ENCODE measurements at places on chromosomes 3 and 15.

- DNase-seq = no peak
These were observed 452.0 kb downstream of the GABRG3 start for GRCh38 chr15:27422997-27423396.

DNA sequence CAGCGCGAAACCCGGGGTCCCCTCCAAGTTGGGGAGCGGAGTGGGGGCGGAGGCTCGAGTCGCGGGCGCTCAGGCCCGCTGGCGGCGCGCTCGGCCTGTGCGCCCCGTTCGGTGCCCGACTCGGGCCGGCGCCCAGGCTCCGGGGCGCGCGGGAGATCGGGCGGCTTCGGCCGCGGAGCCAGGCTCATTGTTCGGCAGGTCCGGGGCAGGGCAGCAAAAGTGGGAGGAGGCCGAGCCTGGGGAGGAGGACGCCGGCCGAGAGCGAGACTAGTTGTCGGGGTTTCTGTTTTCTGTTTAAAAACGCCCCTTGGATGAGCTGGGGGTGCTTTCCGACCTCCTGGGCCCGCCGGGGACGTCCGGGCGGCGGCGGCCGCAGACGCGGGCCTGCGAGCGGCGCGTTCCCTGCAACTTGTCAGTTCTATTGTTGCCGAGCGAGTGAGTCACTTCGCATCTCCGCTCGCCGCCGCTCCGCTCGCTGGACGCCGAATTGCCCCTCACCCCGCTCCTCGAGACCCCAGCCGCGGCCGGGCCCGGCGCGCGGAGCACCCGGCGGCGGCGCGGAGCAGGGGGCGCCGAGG is 676 bp downstream of the TCF12 start:
- peak; percentile 71 for DNase-seq

DNA sequence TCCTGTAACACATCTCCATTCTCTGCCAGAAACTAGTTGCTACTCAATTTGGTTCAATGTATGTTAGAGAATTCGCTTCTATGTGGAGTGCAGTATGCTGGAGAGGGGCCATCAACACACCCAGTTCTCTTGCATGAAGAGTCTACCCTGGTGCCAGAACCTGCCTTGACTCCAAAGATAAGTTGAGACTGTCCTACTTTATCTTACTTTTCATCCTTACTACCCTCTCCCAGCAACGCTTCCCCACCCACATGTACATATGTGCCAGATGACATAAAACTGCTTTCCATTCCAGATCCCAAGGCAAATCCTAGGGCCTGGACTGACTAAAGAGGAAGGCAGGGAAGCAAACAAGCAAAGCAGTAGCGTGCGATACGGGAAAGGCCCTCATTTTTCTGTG is 442.6 kb upstream of the THRB start:
- no peak for DNase-seq

DNA sequence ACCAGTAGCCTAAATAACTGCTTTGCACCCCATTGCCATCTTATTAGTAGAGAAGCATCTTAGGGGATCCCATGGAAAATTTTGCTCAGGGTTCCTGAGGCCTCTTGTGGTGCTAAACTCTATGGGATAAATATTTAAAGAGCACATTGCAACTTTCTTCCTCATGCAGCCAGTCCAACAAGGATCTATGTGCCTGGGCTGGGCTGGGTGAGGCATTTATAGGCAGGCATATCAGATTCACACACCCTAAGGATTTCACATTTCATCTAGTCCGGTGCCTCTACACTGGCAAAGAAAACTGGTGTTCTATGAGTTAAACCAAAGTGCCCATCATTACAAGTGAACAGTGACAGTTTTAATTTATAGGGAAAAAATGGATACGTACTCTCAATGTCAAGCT is 512.3 kb downstream of the EDEM1 start:
- DNase-seq = no peak

GRCh38 chr3:32956750-32957570 is 5.5 kb downstream of the CCR4 start:
- DNase-seq = no peak

GRCh38 chr3:18946524-18946923 is 201.8 kb upstream of the KCNH8 start:
- DNase-seq = no peak

GRCh38 chr3:139111392-139112229 is 66.9 kb upstream of the PRR23C start:
- DNase-seq = peak; percentile 55

DNA sequence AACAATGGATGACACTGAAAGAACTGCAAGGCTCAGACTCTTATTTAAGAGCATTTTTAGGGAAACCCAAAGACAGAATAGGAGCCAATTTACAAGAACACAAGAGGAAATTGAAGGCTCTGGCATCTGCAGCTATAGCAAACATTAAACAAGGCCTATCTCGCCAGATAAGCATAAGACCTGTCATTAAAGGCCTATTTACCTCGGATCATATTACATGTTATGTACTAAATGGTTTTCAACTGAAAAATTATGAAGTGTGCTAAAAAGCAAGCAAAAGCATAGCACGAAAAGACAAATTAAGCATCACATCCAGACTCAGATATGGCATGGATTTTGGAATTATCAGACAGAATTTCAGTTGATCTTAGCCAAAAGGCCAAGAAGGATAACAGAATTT is 617.1 kb downstream of the SQOR start:
- no peak for DNase-seq
